Left lung (tissue), 14 donors: ENCODE measurements at places on chromosomes 12 and 14.
A peak's percentile ranks its signal among the peaks of the same experiment; 100 is the strongest.

GRCh38 chr14:105487986-105488777, 1.5 kb downstream of the CRIP1 start:
- no peak for DNase-seq

DNA sequence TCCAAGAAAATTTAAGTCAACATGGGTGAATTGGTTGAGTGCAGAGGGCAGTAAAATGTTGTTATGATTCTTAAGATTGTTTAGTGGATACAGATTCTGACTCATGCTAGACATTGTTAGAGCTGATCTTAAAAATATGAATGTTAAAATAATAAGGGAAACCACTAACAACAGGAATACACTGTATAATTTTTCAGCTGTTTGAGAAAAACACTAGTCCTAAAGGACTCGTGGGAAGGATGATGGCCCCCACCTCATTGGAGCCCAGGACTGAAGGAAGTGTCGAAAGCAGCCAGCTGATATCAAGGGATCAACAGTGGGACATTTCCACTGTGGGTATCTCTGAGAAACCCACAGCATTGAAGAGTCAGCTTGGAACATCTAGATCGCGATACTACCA, 82.9 kb upstream of the SCAF11 start:
- no peak for DNase-seq

- no peak for DNase-seq
Observed at GRCh38 chr12:24950231-24950834, 1.4 kb upstream of the BCAT1 start.

DNA sequence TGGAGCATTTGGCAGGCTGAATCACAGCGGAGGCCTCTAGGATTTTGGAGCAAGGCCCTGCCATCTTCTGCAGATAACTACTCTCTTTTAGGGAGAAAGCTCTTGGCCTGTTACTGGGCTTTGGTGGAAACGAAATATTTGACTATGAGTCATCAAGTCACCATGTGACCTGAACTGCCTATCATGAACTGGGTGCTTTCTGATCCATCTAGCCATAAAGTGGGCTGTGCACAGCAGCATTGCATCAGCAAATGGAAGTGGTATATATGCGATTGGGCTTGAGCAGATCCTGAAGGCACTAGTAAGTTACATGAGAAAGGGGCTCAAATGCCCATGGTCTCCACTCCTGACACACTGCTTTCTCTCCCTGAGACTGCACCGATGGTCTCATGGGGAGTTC, 21.1 kb downstream of the GYS2 start:
- no peak for DNase-seq

DNA sequence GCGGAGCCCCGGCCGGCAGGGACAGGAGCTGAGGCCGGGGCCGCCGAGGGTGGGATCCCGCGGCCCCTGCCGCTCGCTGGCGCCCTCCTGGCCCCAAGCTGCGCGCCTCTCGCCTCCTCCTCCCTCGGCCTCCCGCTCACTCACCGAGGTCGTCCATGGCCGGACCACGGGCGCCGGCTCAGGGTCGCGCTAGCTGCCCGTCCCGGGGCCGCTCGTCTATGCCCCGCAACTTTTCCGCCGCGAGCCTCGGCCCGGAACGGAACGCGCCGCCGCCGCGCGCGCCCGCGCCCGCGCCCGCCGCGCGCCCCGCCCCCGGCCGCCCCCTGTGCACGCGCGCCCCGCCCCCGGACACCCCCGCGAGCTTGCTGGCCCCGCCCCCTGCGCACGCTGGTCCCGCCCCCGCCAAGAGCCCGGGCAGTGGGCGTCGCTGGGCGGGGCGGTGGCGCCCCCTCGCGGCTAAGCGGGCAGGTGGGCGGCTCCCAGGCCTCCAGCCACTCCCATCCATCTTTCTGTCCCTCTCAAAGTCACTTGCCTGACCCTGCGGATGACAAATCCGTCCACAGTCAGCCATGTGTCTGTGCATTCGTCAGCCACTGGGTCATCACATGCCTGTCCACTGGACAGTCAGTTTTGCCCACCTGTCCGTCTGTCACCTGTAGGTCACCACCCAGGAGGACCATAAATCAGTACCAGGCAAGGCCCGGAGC, at the start of gene PXN:
PXN (minus strand) TSS at position 258 of the 707 bp plus-strand sequence; CDS start at position 157, 101 bp downstream.
- peak; percentile 73 for DNase-seq

DNA sequence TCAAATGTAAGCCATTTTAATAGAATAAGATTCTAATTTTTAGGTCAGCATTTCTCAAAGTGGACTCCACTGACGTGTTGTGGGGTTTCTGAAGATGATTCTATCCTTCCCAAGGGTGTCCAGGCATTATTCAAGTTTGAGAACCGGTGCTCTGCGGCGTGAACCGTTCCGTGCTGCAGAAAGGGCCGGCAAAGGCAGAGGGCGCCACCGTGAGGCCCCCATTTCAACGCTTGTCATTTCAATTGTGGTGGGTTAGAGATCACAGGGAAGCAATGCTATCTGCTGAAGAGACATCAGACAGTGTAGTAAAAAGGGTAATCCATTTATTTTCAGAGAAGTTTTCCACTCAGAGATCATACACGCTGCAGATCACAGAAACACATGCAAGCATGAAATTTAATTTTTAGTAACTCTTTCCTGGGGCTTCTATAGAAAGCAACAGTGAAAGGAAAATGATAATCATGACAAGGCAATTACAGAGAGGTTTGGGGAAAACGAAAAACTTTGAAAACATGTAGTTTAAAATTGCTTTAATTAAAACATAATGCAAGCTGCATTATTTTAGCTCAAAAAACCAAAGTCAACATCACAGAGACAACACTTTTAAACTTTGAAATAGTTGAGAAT, 201.7 kb downstream of the EXOC5 start:
- no peak for DNase-seq

GRCh38 chr12:117084405-117085317, 14.6 kb downstream of the TESC start:
- DNase-seq: peak; percentile 43

- no peak for DNase-seq
Observed at GRCh38 chr12:97005174-97005573, 98.1 kb downstream of the NEDD1 start.
